ENCODE measurements at places on chromosomes 2 and 18.

DNA sequence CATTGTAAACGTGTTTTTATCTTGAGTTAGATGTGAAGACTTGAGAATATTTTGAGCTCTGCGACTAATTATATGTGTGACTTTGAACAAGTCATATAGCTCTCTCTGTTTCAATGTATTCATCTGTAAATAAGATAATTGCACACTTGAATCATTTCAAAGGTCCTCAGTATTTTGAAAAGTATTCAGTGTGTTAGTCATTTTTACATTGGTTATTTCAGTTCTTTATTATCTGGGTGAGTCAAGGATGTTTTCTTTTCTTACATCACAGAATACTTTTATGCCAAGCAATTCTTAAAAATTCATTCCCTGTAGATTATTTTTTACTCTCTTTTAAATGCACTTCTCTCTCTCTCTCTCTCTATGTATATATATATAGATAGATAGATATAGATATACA, 1098.0 kb upstream of the ZEB2 start:
- peak; percentile 57 for DNase-seq

DNA sequence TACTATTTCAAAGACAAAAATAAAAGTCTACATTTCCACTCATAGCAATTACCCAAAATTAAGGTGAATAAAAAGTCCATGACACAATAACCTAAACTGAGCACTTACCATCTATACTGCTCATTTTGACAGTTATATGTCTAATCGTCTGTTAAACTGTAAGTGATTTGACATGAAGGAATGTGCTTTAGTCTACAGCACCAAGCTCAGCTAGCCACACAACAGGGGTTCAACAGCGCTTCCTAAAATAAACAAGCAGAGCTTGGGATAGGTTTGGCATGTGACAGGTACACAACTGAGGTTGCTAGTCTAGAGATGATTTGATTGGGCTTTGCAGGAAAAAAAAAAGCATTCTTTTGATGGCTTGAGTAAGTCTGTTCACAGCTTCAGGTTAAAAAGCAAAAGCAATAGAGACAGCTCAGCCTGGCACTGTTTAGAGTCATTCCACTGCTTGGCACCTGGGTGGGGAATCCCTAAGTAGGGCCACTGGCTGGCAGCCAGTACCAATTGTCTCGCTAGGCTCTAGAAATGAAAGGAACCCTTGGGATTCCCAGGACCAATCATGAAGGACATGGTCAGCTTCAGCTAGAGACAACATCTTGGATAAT, 78.6 kb downstream of the BARD1 start:
- no peak for DNase-seq

DNA sequence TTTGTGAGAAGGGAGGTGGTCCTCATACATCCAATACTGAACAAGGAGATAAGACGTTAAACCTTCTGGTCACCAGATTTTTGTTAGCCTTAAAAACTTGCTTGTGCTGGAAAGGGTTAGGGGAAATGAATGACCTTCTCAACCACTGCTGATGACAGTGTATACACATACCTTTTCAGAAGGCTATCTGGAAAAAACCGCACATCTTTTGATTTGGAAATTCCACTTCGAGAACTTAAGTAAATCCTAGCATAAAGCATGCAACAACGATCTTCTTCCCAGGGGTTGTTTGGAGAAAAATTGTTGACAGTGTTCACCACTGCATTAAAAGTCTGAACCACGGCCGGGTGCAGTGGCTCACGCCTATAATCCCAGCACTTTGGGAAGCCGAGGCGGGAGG, 7.6 kb downstream of the YWHAQ start:
- no peak for DNase-seq

DNA sequence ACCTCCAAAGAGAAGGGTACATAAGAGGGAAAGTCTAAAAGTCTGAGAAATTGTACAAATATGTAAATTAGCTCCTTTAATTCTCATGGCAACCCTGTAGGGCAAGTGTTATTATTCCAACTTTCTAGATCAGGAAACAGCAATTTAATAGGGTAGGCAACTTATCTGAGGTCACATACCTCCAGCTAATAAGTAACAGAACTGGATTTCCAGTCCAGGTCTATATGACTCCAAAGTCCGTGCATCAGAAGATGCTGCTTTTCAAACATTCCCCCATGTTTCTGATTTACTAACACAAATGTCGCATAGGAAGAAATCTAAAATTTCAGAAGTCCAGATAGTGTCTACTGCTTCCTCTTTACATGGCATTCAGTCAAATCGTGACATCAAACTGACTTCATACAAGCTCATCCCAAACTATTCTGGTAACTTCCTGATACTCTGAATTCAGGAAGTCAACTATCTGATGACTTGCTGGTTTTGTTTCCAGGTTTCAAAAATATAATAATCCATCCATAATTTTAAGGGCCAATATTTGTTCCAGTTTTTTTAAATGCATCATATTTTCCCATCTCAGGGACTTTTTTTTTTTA, 419.3 kb upstream of the ACVR2A start:
- DNase-seq = no peak

DNA sequence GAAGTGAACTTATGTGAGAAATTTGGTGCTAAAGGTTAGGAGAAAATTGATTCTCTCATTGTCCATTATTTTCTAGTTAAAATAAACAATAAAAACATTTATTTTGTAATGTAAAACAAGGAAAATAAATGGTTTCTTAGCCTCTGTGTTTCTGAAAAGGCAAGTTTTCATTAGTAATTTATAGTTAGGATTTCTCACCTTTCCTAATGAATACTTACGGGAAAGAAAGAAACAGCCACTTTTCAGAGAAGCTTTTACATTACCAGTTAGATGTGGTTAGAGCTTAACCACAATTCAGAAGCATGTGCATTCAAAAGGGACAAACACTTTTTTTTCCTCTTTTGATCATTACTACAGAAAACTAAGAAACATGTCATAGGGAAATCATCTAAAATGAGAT, 18.8 kb downstream of the NEMP2 start:
- DNase-seq = no peak

DNA sequence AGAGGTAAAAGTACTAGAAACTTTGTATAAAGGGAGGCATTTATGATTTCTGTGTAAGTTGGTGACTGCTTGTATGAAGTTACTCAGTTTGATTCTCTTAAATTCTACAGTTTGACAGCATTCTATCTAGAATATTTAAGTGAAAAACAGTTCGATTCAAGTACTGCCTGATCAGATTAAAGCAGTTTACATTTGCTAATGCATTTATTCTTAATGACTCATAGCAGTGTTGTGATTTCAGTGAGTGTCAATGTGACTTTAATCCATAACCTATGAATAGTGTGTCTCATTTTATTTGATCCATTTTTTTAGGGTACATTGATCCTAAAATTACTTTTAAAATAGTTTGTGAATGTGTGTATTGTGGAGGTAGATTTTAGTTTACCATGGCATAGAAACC, 35.7 kb downstream of the WDR43 start:
- DNase-seq = no peak

- DNase-seq = no peak
Observed at GRCh38 chr2:45390441-45390840, 220.6 kb downstream of the SRBD1 start.

DNA sequence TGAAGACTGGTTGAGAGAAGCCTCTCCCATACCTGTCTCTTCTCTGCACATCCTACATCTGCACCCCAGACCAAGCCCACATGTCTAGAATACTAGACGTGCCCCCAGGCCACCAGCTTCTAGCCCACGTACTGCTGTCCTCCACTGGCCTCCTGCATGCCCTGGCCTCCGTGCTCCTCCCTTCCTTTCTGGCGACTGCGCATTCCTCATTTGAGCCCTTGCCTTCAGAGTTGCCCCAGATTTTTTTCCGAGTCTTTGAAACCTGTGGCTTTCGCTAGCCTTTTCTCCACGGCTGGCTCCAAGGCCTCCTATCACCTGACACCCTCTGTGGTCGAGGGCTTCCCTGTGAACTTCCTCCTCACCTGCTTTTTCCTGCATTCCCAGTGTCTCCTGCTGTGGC, 11.2 kb downstream of the RNF144A start:
- DNase-seq = no peak

GRCh38 chr2:67686254-67686653, 289.1 kb downstream of the ETAA1 start:
- no peak for DNase-seq

GRCh38 chr2:7722212-7722910, 805.1 kb downstream of the RNF144A start:
- no peak for DNase-seq

DNA sequence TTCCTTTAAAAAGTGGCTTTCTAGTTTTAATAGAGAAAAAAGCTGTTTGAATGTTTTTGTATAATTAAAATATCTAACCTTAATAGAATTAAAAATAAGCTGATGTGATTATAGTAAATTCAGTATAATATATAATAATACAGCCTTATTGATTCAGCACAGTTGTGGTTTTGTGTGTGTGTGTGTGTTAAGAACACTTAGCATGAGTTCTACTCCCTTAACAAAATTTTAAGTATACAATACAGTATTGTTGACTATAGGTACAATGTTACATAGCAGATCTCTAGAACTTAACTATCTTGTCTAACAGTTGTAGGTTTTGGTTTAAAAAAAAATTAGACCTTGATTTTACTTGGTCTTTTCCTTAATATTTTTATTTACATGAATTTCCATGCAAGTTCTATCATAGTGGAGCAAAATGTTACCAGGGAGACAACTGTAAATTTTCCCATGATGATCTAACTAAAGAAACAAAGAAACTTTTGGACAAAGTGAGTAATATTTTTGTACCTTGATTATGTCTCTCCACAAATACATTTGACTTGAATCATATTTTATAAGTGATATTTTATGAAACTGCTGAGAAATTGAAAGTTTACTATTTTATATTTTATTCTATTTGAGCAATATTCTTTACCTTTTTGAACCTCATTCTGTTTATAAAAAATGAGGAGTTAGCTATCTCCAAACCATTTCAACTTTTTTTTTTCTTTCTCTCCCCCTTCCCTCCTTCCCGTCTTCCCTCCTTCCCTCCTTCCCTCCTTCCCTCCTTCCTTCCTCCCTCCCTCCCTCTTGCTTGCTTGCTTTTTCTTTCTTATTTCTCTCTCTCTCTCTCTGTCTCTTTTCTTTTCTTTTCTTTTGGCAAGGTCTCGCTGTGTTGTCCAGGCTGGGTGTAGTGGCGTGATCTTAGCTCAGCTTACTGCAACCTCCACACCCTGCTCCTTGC, 46.3 kb downstream of the ZC3H6 start:
- DNase-seq = no peak

- DNase-seq = no peak
Observed at GRCh38 chr2:111042772-111043771, 77.6 kb upstream of the BCL2L11 start.

DNA sequence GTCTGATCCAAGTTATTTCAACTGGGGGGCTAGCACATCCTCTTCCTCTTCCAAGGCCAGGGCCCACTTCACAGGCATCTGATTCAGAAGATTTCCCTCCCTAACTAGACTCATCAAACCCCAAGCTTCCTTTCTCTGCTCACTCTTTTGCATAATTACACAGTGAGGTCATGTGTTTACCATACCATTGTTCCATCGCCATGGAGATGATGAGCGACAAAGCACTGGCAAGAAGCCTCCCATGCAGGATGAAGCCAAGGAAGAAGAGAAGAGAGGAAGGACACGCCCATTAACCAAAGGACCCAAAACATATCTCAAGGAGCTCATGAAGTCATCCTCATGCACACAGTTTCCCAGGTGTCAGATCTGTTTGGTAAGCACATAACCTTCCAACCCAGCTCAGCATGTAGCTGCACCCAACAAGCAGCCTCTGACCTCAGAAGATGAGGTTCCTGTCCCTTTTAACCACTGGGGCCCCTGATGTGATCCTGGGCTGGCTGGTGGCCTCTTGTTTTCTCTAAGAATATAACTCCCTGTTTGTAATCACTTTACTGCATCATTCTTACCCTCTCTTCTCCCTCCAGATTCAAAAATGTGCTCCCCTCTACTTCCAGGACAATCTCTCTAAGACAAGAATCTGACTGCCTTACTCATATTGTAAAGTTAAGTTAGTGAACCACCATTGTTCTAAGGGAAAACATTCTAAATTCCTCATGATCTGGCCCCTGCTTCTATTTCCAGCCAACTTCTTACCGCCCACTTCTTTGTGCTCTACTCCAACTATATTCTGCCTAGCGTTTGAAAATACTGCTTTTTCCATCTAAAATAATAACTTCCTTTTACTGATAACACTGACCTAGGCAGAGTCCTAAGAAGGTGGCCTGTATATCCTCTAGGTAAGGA, 190.1 kb downstream of the TTC32 start:
- peak; percentile 94 for DNase-seq

DNA sequence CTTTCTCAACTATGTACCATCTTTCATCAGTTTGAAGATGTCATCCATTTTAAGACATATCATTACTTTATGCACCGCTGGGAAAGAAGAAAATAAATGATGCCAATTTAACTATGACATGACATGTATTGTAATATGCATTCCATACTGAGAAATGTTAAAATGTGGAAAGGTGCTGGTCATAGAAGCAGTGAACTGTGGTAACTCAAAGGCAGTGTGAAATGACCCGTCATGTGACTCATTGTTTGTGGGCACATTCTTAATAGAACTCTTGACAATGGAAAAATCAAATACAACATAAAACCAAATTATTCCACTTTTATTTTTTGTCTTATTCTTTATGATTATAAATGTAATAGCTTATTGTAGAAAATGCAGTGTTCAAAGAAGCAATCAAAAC, 455.0 kb upstream of the ST6GAL2 start:
- no peak for DNase-seq

GRCh38 chr18:12944709-12945108, 3.1 kb upstream of the SEH1L start:
- DNase-seq = no peak

DNA sequence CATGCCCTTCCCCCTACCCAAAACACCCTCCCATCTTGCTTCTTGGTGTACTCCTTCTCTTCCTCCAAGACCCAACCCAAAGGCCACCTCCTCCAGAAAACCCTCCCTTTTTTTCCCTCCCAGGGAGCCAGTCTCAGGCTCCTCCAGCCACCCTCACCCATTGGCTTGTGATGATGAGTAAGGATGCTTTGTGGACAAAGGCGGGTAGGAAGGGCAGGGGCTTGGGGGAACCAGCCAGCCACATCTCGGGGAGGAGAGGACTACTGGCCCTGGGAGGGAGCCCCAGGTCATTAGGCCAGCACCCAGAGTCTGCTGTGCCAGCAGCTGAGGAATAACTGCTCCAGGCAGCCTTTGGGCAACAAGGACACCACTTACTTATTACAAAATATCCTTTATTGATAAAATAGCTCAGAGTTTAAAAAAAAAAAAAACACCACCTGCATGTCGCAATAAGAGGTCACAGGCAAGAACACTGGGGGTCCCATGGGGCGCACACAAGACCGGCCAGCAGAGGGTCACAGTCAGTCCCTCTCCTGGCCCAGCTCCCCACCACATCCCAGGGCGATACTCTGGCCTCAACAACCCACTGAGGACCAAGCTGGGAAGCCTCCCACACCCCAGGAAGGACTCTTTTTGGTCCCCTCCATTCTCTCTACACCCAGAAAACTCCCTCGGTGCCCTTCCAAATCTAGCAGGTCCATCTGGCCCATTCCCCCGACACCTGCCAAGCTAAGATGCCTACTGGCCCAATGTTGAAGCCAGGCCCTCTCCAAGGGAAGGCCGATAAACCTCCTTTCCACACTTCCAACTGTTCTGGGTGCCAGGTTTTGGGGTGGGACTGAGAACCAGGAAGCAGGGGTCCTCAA, 3.6 kb downstream of the ADRA2B start:
- DNase-seq = no peak

Data from fibroblast of skin of abdomen (primary cell).